ENCODE measurements at places on chromosomes 16 and 17. TPM values are rescaled to one million over a fixed set of nuclear protein-coding genes. Genes with fewer than 3 reads are reported as not detected.

GRCh38 chr16:70705056-70705455, 19.2 kb upstream of the MTSS2 start:
- no peak for DNase-seq

GRCh38 chr17:35433075-35433894, 985 bp upstream of the SLFN12 start:
- DNase-seq: no peak

- no peak for DNase-seq
Observed at GRCh38 chr16:88681709-88682451, 4.4 kb downstream of the SNAI3 start.

DNA sequence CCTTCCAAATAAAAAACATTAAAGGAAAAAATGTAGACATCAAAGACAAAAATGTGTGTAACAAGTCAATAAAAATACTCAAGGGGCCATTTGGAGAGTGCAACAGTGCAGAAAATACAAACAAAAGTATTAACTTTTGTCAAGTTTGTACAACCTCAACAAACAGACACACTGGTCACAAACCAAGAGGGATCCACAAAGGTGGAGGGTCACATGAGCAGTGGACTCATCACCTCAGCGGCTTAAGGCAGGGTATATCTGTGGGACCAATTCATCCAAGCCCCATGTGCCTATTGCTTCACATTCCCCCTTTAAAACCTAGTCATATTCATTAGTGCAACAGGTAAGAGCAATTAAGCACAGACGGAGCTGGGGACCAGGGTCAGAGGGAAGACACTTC, 45.2 kb downstream of the DCUN1D3 start:
- DNase-seq: no peak

DNA sequence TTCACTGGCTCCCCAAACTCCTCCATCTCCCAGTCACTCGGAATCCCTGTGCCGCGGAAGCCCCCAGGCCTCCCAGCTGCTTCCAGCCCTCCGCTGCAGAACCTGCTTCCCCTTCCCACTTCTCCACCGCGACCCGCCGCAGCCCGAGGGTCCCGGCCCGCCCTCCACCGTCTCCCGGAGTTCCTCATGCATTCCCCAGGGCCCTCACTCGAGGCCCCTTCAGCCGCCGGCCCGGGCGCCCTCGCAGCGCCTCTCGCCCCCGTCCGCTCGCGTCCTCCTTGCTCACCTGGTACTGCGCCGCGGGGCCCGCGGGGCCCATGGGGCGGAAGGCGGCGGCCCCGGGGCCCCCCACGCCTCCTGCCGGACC, 329 bp downstream of the SMARCD2 start:
- no peak for DNase-seq

The GPR179 gene
- total RNA-seq: 0.07 TPM

The KRT28 gene
- total RNA-seq: not detected
